ENCODE measurements at places on chromosomes 2 and 18.

DNA sequence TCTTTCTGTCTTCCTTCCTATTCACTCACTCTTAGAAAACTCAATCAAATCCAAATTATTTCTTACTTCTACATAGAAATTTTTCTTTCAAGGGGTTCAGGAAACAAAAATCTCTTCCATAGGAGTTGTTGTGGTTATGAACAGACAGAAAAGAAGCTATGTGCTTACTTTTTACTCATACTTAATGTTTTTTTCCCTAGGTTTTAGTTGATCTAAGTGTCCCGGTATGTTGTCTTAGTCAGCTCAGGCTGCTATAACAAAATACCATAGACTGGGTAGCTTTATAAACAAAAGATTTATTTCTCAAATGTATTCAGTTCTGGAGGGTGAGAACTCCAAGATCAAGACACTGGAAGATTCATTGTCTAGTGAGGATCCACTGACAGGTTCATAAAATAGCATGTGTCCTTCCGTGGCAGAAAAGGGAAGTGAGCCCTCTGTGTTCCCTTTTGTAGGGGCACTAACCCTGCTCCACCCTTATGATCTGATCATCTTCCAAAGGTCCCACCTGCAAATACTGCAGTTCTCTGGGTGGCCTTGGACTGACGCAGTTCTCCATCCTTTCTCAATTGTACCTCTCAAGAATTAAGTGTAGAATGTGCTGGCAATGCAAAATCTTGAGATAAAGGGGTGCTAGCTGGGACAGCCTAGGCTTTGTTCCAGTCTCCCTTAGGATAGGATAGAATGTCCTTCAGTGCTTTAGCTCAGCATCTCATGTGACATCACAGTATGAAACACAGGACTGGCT, 14.4 kb upstream of the VRK2 start:
- DNase-seq: no peak

DNA sequence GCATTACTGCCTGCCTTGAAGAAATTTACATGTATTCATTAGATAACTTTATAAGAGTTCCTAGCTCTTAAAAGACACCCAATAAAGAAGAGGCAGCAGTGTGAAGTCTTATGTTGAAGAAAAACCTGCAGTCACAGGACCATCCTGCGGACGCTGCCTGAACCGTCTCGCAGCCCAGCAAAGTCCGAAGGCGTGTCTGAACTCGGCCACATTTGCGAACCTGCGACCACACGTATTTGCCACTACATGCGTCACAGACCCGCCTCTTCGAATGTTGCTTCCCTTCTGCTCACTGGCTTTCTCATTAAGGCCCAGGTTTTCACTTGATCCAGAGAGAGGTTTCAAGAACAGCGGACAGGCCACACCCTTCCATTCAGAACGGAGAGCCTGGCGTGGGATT, 41.2 kb downstream of the CNGA3 start:
- DNase-seq: no peak

DNA sequence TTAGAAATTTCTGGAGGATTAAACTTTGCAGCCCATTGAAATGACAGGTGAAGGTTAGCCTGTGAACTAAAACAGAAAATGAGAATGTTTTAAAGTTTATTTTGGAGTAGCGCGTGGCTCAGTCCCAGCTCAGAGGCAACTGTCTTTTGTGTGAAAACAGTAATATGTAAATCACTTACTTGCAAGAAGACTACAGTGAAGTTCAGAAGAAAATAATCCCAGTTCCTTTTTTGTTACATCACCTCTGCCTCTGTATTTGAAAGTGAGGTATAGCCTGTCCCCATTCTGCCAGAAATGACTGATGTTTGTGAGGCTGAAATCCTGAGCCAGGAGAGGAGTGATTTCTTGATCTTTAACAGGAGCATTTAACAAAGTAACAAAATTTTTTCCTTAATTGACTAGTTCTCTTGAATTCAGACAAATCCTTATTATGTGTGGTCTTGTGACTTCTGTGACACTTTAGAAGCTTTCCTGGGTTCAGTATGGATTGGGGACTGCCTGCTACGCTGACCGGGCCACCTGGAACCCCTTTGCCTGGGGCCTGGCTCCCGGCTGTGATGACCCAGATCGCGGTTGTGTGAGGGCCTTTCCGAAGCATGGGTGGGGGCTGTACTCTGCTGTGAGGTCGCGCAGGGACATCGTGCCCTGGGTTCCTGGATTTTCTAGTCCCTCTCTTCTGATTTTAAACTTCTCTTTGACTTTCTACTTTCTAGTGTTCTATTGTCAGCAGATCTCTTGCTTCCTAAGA, 24.3 kb downstream of the TRAPPC12 start:
- no peak for DNase-seq

GRCh38 chr18:668260-668659, 10.8 kb downstream of the TYMS start:
- DNase-seq: no peak

DNA sequence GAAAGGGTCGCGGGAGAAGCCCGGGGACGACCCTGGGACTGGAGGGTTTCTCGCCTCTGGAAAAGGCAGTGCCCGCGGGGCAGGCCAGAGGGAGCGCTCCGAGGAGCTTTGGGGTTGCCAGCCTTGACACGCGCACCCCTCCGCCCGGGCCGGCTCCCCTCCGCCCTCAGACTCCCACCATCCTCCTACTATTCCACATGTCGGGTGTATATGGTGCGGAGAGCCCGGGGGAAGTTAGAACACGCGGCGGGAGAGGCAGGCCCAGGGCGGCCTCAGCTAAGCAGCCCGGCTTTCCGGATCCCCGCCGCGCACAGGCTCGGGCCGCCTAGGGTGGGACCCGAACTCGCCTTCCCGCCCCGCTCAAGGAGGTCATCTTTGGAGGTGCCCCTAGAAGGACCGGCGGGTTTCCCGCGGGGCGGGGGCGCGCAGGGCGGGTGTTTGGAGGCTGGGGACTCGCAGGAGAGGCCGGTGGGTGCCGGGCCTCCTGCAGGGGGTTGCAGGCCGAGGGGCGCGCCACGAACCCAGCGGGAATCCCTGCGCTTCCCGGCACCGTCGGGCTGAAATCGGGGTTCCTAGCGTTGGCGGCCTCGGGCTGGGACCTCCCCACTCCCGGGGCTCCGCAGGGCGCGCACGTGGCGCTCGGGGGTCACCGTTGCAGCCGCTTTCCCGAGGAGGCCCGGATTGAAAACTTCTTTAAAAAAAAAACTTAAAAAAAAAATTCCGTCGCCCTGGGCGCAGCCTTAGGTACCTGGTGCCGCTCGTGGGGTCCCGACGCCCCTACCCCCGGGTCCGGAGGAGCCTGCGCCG, 3.7 kb downstream of the NFATC1 start:
- DNase-seq: no peak

GRCh38 chr2:9344434-9344833, 78.9 kb downstream of the ITGB1BP1 start:
- no peak for DNase-seq

DNA sequence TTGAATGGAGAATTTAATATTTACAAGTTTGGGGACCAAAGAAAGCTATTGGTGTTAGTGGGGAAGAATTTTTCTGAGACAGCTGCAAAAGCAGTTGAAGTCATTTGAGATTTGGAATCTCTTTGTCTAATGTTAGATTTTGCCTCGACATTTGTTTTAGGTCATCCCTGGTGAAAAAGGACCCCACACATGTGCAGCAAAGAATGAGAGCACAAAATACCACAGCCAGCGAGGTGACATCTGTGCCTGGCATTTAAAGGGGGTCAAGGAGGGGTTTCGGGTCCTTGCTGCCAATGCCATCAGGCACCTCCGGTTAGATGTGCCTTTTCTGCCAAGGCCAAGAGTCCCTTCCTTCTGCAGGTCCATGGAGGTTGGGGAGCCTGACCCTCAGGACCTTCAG, 173.3 kb downstream of the TRIB2 start:
- no peak for DNase-seq

GRCh38 chr2:145460112-145460511, 940.2 kb upstream of the ZEB2 start:
- DNase-seq: no peak

GRCh38 chr2:105403783-105404698, 5.2 kb upstream of the FHL2 start:
- DNase-seq: no peak

GRCh38 chr2:157748371-157749142, 119.9 kb upstream of the ACVR1C start:
- DNase-seq: no peak

DNA sequence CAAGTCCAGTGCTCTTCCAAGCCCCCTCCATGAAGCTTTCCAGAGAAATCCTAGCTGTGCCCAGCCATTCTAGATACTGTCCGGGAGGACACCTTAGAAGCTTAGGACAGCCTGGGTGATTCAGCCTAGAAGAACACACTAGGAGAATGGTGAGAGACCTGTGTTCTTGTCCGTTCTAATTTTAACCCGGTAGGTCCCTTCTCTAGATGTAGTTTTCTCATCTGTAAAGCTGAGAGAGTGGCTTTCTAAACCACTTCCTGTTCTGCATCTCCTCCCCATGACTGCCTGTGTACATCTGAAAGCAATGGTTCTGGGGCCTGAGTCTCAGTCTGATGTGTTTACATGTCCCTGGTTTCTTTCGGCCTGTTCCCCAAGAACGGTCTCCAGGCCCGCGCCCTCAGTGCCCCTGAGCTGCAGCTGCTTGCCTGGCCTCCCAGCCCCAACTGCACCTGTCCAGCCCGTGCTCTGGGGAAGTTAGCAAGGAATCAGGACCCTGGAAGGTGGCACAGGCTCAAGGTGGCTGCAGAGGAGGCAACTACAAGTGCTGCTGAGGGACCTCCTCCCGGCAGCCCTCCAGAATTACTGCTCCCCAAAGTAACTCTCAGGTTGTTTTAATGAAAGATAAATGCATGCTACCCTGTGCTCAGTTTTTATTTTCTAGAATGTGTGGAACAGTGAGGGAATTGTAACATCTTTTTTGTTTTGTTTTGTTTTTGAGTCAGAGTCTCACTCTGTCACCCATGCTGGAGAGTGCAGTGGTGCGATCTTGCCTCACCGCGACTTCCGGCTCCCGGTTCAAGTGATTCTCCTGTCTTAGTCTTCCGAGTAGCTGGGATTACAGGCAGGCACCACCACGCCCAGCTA, 105.9 kb downstream of the LBH start:
- DNase-seq: peak; percentile 20

- no peak for DNase-seq
Observed at GRCh38 chr2:119293900-119294299, 70.3 kb downstream of the STEAP3 start.

GRCh38 chr2:127546797-127547196, 11.3 kb downstream of the MYO7B start:
- DNase-seq: no peak

DNA sequence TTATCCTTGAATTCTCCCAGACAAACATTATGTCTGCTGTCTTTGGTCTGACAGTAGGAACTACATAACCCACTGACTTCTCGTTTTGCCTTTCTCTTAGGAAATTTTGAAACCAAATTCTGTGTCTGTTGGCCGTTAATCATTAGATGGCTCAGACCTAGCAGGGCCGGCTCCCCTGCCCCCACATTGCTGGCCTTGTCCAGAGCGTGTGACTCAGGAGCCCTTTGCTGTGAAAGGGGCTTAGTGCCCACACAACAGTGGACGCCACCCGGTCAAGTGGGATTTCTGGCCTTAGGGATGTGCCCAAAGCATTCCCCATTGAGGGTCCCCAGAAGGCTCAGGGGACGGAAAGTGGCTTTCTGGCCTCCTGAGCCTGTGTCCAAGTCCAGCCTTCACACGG, 137.5 kb downstream of the CTIF start:
- no peak for DNase-seq

GRCh38 chr2:54535599-54536195, 79.6 kb downstream of the SPTBN1 start:
- DNase-seq: no peak

GRCh38 chr18:2978661-2979106, 34.3 kb downstream of the LPIN2 start:
- no peak for DNase-seq

DNA sequence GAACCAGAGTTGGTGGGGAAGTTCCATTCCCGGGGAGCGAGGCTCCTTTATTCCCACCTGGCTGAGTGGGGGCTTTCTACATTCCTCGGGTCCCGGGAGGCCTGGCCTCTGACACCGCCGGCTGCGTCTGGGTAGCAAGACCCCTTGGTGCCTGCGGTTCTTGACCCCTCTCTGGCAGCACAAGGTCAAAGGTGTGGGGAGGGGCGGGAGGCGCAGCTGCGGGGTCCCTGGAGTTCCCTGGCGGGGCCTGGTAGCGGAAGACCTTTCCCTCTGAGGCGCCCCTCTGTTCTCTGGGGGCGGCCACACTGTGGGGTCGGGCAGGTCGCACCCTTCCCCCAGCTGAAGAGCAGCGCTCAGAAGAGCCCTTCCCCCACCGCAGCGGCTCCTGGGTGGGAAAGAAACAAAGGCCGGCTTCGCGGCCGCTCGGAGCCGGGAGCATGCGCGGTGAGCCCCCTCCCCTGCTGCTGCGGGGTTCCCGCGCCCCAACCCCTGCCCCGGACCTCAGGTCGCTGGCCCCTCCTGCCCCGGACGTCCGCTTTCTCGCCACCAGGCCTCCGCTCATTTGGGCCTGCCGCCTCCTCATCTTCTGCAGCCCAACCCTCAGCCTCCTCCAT, 146.3 kb downstream of the ANKRD44 start:
- no peak for DNase-seq

GRCh38 chr2:194260185-194260584, 1396.8 kb upstream of the SLC39A10 start:
- no peak for DNase-seq

DNA sequence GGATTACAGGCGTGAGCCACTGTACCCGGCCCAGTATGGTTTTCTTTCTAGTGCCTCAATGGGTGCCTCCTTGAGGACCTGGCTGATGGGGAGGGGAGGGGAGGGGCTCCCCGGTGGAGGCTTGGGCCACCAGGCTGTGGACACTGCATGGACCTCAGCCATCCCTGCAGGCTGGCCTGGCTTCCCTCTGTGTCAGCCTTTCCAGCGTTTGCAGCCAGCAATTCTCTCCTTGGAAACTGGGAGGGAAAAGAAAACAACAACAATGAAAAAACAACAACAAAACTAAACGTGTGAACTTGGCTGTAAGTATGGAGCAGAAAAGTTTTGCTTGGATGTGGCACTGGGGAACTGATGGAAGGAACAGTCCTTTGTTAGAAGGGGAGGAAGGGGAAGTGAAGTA, 159.3 kb downstream of the GLI2 start:
- DNase-seq: no peak

DNA sequence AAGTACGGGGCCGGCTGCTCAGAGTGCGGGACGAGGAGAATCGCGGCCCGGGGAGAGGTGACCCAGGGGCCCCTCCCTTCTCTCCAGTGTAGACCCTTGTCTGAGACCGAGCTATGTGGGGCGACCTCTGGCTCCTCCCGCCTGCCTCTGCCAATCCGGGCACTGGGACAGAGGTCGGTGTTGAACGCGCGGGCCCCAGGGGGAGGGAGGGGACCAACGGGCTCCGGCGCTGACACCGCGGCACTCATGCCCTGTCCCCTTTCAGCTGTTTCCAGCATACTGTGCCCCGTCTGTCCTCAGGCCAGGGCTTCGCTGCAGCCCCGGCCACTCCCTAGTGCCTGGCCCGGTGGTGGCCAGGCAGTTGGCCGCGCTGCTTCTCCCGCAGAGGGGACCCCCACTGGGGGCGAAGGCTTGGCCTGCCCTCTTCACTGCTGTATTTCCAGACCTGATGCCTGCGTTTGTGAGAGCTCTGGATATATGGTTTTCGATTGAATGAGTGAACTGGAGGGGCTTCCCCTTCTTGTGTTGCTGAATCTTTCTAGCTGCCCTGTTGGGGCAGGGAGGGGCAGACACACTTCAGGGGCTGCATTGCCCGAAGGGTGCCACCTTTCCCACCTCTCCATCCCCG, 809 bp downstream of the DBI start:
- DNase-seq: peak; percentile 7

- no peak for DNase-seq
Observed at GRCh38 chr2:46806526-46806925, 109.1 kb downstream of the MCFD2 start.

GRCh38 chr2:72920318-72921087, 3.2 kb downstream of the EMX1 start:
- DNase-seq: no peak

GRCh38 chr18:23718731-23719130, 29.5 kb downstream of the LAMA3 start:
- DNase-seq: no peak
